ENCODE measurements at places on chromosomes 5 and 9.
A peak's percentile ranks its signal among the peaks of the same experiment; 100 is the strongest.

GRCh38 chr5:36403632-36404311 lies 102.1 kb upstream of the RANBP3L start:
- DNase-seq = peak; percentile 60

- no peak for DNase-seq
These were observed 463.7 kb upstream of the GRIN3A start for GRCh38 chr9:102202126-102202525.

GRCh38 chr5:19488786-19489185 lies 499.2 kb downstream of the CDH18 start:
- DNase-seq = no peak

- DNase-seq = no peak
These were observed 56.9 kb downstream of the ACER2 start for GRCh38 chr9:19465586-19466279.

DNA sequence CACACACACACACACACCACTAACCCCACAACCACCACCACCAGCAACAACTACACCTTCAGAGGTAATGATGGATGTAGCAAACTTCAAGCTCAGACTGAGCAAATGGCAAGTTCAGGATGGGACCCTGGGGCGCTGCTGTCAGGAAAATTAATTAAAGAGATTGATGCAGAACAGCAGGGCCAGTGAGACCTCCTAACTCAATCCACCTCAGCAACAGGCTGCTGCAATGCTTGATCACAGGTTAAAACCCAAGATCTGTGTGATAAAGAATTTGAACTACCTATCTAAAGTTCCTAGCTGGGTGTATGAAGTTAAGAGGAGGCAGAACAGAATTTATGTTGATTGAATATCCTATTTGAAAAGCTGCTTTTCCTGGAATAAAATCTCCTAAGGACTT lies 140.3 kb upstream of the FER start:
- DNase-seq = no peak

GRCh38 chr5:52783226-52783959 lies 4.3 kb upstream of the ITGA1 start:
- DNase-seq = no peak

DNA sequence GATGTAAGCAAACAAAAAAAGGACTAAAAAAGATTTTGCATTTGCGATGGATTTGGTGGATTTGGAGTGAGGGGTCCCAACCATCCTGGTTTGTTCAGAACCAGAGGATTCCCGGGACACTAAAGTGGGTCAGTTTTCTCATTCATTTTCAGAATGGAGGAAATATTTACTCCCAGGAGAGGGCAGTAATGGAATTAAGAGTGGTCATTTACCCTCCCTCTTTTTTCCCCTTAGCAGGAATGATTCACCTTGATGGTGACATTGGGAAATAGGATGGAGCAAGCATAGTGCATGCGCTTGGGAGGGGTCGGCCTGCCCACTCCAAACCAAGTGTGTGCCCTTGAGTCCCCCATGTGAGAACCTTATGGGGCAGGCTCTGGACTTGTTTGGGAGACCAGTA lies 164.2 kb upstream of the PUM3 start:
- no peak for DNase-seq

DNA sequence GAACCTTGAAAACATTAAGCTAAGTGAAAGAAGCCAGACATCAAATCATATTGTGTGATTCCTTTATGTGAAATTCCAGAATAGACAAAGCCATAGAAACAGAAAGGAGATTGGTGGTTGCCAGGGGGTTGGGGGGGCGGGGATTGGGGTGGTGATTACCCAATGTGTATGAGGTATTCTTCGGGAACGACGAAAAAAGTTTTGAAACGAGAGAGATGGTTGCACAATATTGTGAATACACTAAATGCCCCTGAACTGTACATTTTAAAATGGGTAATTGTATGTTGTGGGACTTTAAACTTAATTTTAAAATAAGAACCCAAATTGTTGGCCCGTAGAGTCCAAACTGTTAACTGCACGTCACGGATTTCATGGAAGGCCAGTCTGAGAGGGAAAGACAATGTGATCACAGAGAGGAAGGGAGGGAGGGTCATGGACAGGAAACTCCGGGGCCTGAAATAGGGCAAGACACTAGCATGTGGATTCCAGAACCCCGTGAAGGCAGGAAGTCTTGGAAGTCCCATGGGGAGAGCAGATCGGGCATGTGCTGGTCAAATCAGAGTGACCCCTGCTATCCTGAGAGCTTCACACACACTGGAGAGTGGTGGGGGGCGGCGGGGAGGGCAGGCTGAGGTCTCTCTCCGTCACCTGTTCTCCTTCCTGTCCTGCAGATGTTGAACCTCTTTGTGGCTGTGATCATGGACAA lies 218.4 kb downstream of the CACNA1B start:
- DNase-seq = no peak

DNA sequence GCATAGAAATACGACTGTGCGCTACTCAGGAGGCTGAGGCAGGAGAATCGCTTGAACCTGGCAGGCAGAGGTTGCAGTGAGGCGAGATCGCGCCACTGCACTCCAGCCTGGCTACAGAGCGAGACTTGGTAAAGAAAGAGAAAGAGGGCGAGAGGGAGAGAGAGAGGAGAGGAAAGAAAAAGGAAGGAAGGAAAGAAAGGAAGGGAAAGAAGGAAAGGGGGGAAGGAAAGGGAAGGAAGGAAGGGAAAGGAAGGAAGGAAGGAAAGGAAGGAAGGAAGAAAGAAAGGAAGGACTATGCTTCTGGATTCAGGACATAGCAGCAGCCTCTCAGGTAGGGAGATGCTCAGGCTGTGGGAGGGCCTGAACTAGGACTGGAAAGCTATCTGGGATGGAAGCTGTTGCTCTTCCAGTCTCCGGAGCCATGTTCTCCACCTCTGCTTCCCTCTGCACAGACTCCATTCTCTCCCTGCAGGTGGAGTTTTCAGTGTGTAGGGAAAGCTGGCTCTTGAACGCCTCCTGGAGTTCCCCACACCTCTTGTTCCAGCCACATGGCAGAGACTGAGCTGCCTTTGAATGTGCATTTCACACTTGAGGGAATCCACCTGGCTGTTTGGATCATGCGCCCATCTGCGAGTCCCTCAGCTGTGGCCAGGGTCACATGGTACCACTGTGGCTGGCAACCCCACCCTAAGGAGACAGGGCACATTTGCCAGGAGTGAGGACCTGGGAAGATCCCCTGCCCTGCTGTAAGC lies 9.1 kb downstream of the SWI5 start:
- no peak for DNase-seq

DNA sequence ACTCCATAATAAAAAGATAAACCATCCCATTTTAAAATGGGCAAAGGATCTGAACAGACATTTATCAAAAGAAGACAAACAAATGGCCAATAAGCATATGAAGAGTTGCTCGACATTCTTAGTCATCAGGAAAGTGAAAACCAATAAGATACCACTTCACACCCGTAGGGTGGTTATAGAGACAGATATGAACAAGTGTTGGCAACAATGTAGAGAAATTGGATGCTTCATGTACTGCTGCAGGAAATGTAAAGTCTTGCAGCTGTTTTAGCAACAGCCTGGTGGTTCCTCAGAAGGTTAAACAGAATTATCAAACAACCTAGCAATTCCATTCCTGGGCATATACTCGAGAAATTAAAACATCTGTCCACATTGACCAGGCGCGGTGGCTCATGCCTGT lies 42.5 kb downstream of the GTF3C4 start:
- no peak for DNase-seq

GRCh38 chr9:125851979-125852378 lies 104.8 kb downstream of the PBX3 start:
- DNase-seq = no peak

- no peak for DNase-seq
These were observed 81.3 kb downstream of the OXCT1 start for GRCh38 chr5:41788941-41789368.

GRCh38 chr9:8456344-8456743 lies 656.8 kb upstream of the DMAC1 start:
- no peak for DNase-seq

- DNase-seq = no peak
These were observed 492 bp downstream of the RABL6 start for GRCh38 chr9:136808075-136808805.

- DNase-seq = no peak
These were observed 8.9 kb downstream of the CXCL14 start for GRCh38 chr5:135569755-135570452.

GRCh38 chr9:95008151-95008771 lies 281.8 kb downstream of the AOPEP start:
- DNase-seq = no peak

GRCh38 chr5:36605241-36605640 lies 1.2 kb upstream of the SLC1A3 start:
- no peak for DNase-seq

DNA sequence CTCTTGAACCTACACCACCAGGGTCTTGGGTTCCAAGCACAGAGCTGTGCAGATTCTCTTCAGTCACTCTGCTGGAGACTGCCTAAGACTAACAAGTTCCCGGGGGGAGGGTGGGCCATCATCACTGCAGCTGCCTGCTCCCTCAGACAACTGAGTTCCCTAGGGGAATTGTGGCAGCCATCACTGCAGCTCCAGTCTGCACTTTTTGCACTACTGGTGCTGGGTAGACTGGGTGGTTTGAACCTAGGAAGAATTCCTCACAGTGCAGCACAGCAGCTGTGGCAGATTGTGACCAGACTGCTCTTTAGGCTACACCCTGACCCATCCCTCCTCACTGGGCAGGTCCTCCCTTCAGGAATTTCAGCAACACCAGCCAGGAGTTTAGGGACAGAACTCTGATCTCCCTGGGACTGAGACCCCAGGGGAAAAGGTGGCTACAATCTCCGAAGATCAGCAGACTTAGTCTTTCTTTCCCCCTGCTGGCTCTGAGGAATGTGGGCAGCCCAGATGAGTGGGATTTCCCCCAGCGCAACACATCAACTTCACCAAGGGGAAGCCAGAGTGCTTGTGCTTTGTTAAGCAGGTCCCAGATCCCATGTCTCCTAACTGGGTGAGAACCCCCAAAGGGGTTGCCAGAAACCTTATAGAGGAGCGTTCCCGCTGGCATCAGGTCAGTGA lies 30.9 kb upstream of the RGMB start:
- DNase-seq = no peak

- DNase-seq = peak; percentile 55
These were observed 69.0 kb downstream of the MVB12B start for GRCh38 chr9:126395439-126396212.
